PC-9 (cell line): ENCODE measurements at places on chromosomes 6 and 20. TPM values are rescaled to one million over a fixed set of nuclear protein-coding genes. Genes with fewer than 3 reads are reported as not detected.

DNA sequence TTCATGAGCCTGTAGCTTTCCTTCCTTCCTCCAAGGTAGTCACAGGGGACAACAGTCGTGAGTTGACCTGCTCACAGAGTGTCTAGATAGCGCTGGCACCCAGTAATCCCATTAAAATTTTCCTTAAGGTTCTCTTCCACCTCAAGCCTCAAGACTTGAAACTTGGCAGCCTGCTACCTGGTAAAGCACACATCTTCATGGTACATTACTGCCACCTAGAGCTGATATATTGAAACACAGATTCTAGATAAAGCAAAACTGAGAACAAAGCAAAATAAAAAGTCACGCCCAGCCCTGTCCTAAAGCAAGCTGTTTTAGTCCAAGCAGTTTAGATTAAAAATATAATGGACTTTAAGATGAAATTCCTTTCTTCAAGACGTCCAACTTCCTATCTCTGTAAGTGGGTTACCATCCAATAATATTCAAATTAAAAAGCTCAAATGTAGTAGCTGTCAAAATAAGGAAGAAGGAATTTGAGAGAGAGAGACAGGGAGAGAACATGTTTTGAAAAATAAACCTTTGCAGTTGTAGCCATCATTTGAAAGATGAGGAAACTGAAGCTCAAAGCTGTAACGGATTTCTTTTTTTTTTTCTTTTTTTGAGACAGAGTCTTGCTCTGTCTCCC lies 50.7 kb upstream of the CD83 start:
- H3K27ac ChIP-seq, result no peak overlapping the region
- no peaks in the 10 kb centered on the region for H3K36me3 ChIP-seq
- no peak overlapping the region for H3K4me3 ChIP-seq
- peaks cover 26% of the 10 kb centered on the region for H3K4me1 ChIP-seq
- H3K27me3 ChIP-seq, result no peaks in the 10 kb centered on the region

DNA sequence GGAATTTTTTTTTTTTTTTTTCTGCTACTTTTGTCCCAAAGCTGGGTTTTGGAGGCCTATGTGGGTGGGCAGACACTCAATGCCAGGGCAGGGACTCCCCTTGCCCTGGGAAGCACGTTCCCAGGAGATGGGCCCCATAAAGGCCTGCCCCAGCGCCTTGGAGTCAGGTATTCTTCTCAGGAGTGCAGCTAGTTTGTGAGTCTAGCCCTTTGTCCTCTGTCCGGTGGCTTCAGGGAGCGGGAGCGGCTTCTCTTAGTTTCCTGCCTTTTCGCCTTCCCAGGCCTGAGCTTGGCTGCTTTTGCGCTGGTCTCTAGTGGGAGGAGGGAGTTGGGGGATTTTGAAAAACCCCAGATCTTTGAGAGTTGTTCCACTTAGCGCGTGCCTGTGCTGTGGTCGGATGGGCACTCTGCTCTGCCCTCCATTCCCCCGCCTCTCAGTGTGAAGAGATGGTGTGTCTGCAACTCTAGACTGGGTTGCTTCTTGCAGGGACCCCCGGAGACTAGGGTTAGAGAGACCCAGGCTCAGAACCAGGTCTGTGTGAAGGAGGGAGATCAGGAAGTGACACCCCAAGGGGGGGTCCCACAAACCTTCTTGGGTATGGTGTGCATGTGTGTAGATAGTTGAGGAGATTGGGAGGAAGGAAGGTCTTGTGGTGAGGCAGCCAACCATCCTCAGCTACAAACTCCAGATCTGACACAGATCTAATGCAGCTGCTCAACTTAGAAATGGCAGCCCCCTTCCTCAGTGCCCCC lies 1.3 kb downstream of the PLCG1 start:
- no peak overlapping the region for H3K27ac ChIP-seq
- peak overlapping the region; percentile 94; the same call in 1 of the 2 replicates for H3K4me3 ChIP-seq
- peaks cover 15% of the 10 kb centered on the region for H3K4me1 ChIP-seq
- H3K36me3 ChIP-seq, result no peaks in the 10 kb centered on the region
- peak; percentile 9 for DNase-seq

GRCh38 chr20:1469925-1470571 lies 3.4 kb upstream of the NSFL1C start:
- peak overlapping the region; percentile 57 for H3K27ac ChIP-seq
- H3K36me3 ChIP-seq, result 0 out of 2 replicates have a peak, but pooled peaks cover 6% of the 10 kb centered on the region
- no peaks in the 10 kb centered on the region for H3K27me3 ChIP-seq
- H3K4me3 ChIP-seq, result no peak overlapping the region

DNA sequence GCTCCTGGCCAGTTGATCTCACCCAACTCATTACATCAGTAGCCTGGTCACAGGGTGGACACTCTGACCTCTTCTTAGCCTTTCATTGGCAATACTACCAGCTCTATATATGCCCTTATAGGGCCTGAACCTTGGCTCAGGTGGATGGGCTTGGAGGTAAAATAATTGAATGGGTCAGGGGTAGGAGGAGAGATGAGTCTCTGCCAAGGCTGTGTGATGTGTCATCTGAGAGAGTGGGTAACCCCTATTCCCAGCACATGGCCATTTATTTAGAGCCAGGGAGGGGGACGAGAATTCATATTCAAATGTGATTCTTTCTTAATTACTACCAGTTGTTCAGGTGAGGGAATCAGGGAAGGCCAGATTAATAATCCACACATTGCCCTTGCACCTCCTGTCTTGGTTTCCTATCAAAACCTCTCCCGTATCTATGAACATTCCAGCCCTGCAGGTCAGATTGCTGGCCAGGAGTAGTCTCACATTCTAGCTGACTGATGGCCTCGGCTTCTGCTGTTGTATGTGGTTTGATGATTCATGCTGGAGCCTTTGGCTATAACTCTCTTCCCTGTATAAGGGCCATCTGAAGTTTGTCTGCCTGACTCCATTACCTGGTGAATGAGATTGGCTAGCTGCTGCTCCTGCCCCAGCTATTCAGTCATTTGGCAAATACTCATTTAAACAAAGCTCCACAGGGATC lies 13.4 kb downstream of the C20orf173 start:
- H3K4me3 ChIP-seq, result no peak overlapping the region
- no peaks in the 10 kb centered on the region for H3K27me3 ChIP-seq
- peaks cover 36% of the 10 kb centered on the region for H3K4me1 ChIP-seq
- no peaks in the 10 kb centered on the region; the same call in 1 of the 2 replicates for H3K36me3 ChIP-seq

The L3MBTL3 gene
- total RNA-seq, result 6.1 and 9.8 TPM in 2 replicates
